ENCODE measurements at places on chromosomes 11 and 22. TPM values are rescaled to one million over a fixed set of nuclear protein-coding genes. Genes with fewer than 3 reads are reported as not detected.

Gene MRGPRX3
- not detected for total RNA-seq

DNA sequence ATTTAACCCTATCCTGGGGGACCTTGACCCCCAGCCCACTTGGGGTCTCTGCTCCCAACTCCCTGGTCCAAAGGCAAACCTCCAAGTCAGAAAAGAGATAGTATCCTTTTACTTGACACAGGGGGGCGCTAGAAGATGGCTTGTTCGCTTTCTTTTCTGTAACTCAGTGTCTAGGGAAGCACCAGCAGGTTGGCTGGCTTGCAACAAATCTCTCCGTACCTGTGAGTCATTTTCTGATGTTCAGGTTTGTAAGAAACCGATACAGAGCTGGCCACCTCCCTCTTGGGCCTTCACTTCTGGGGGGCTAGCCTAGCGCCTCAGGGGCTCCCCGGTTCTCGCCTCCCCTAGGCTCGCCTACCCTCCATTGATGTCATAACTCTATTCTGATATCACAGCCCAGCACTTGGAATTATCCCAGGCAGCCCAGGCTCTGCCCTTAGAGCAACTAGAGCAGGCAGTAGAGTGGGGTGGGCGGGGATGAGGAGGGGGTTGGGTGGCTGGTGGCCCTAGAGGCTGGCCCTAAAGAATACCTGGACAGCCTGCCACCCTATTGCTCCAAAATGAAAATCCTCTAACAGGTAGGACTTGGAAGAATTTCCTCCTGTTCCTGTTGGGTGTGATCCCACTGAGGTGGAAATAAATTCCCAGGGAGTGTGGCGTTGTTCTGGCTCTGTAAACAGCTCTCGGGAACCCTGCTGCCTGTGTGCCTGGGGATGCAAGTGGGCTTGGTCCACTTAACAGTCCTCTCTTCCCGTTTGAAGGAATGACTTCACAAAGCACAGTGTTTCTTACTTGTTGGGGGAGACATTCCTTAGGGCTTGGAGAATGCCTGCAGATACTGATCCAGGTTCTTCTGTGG, 69.4 kb downstream of the OSBP2 start:
- H3K27ac ChIP-seq: no peak overlapping the region
- H3K27me3 ChIP-seq: no peaks in the 10 kb centered on the region
- no peak for DNase-seq
- H3K36me3 ChIP-seq: no peaks in the 10 kb centered on the region
- no peaks in the 10 kb centered on the region for H3K4me1 ChIP-seq

- DNase-seq: no peak
- H3K27me3 ChIP-seq: no peaks in the 10 kb centered on the region
- H3K36me3 ChIP-seq: no peaks in the 10 kb centered on the region
- H3K4me1 ChIP-seq: no peaks in the 10 kb centered on the region
These were observed 27.0 kb upstream of the SLC22A8 start for GRCh38 chr11:63042596-63042995.

GRCh38 chr11:66415423-66415822, 5.4 kb upstream of the NPAS4 start:
- no peak overlapping the region for H3K27ac ChIP-seq
- H3K4me1 ChIP-seq: no peaks in the 10 kb centered on the region
- peaks cover 5% of the 10 kb centered on the region for H3K27me3 ChIP-seq
- no peak for DNase-seq
- H3K36me3 ChIP-seq: no peaks in the 10 kb centered on the region
